Stimulated activated CD4-positive, alpha-beta T cell treated with anti-CD3 and anti-CD28 coated beads, Interleukin-15, amount 100 ng/mL, for 1 hour (primary cell): ENCODE measurements at places on chromosomes 16 and 17.

DNA sequence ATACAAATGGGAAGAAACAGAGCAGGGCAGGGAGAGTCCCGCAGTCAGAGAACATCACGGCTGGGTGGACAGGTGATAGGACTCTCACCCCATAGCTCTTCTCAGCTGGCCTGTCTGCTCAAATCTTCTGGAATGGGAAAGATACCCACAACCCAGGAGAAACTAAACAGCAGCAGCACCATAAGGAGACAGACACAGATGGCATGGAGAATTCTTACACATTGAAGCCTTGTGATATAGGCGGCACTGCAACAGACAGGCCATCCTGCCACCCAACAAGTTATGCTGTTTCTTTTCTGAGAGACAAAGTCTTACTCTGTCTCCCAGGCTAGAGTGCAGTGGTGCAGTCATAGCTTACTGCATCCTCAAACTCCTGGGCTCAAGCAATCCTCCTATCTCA lies 8.6 kb upstream of the ANKRD40CL start:
- no peak for DNase-seq

GRCh38 chr16:8928467-8928957 lies 35.2 kb downstream of the USP7 start:
- DNase-seq, result no peak

- DNase-seq, result no peak
These were observed 5.3 kb downstream of the GPS1 start for GRCh38 chr17:82056729-82057621.

GRCh38 chr16:75593308-75593707 lies 27.1 kb downstream of the GABARAPL2 start:
- DNase-seq, result no peak

DNA sequence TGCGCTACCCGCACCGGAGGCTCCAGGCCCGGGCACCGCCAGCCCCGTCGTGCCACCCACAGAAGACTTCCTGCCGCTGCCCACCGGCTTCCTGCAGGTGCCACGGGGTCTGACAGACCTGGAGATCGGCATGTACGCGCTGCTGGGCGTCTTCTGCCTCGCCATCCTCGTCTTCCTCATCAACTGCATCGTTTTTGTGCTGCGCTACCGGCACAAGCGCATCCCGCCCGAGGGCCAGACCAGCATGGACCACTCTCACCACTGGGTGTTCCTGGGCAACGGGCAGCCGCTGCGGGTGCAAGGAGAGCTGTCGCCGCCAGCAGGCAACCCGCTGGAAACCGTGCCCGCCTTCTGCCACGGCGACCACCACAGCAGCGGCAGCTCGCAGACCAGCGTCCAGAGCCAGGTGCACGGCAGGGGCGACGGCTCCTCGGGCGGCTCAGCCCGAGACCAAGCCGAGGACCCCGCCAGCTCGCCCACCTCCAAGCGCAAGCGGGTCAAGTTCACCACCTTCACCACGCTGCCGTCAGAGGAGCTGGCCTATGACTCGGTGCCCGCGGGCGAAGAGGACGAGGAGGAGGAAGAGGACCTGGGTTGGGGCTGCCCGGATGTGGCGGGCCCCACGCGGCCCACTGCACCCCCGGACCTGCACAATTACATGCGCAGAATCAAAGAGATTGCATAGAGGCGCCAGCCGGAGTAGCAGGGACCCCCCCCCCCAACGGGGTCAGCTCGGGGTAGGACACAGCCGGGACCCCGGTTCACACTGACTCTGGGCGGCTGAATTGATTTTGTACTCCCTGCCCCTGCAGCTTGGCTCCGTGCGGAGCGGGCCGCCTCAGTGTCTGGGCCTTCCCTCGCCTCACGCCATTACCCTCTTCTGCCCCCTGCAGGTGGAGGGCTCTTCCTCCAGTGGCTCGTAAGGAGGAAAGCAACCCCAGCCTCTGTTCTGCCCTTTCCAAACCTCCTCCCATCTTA lies 58.5 kb downstream of the TMEM132E start:
- DNase-seq, result peak; percentile 60

GRCh38 chr17:61849674-61850073 lies 13.7 kb downstream of the BRIP1 start:
- DNase-seq, result no peak

DNA sequence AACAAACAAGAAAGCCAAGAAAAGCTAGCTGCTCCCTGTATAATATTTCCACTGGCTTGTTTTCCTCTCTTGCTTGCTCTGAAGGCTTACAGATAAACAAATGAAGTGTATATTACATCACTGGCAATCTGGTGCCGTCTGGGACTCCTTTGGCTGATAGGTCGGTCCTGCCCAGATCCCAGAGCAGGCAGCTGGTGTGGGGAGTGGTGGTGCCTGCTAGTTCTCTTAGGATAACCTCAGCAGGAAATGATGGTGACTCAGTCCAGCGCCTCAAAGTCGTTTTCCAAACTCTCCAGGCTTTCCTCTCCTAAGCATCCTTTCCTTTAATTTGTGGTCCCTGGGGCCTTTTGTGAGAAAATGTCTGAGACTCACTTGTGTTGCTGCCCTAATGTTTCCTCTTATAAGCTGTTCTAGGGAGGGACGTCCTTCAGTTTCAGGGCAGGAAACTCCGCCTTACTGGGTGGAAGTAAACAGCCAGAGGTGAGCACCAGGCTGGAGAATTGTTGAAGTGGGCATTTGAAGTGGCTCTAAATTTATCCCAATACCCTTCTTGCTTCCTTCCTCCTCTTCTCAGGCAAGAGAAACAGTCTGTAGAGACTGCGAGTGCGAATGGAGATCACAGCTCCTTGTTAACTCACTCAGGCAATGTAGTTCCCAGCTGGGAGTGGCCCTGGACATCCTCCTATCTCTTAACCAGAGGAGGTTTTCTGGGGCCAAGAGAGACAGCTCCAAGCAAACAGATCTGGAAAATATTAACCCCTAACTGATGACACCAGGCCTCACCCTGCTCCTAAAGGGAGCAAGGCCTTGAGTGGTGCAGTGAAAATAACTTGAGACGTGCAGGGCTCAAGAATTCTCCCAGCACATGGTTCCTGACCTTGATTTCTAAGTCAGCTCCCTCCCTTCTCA lies 34.9 kb downstream of the CD300LF start:
- no peak for DNase-seq

DNA sequence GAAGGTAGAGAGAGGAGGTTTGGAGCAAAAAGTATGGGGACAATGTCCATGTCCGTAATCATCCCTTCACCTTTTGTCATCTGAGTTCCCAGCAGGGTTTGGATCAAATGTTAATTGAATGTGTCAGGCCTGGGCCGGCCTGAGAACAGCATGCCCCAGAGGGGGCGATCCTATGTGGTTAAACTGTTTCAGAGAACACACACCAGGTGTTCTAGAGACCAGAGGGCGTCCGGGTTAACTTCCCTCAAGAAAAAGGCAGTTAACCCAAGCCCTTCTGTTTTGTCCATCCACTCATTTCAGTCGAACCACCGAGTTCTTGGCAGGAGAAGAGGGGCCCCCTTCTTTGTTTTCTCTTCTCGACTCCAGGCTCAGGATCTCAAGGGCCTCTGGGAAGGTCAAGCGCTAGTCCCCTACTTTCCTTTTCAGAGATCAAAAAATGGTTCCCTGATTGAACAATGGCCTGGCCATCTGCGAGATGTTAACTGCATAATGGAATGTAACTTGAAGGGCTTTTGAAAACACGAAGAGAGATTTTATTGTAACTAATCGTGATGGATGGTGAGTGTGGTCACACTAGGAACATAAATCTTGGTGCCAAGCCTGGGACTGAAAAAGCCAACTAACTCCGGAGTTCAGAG lies 142.5 kb downstream of the IRX3 start:
- no peak for DNase-seq

GRCh38 chr17:82889496-82890338 lies 49.9 kb upstream of the ZNF750 start:
- no peak for DNase-seq

DNA sequence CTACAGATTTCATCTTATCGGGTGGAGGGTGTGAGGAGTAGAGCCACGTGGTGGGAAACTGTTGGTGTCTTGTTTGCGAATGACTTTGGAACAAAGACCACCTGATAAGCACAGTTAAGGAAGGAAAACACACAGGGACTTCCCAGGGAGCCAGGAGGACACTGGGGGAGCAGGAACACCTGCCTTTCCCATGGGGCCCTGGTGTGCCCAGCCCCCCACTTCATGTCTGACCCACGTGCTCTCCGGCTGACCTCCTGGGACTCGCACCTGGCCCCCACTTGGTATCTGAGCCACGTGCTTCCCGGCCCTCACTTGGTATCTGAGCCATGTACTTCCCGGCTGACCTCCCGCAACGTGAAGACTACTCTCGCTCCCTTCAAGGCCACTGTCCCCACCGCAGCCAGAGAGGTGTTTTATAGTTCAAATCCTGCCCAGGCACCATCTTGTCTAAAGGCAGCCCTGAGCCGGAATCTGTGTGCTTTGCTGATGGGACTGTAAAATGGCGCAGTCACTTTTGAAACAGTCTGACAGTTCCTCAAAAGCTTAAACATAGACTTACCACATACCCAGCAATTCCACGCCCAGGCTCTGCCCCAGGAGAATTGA lies 5.4 kb upstream of the CSNK1D start:
- DNase-seq, result no peak

GRCh38 chr17:67044016-67044772 lies at the start of gene CACNG1:
Gene CACNG1, plus strand, starts transcription at chr17:67044554. Its CDS starts 107 bp downstream, at chr17:67044661.
- DNase-seq, result no peak

DNA sequence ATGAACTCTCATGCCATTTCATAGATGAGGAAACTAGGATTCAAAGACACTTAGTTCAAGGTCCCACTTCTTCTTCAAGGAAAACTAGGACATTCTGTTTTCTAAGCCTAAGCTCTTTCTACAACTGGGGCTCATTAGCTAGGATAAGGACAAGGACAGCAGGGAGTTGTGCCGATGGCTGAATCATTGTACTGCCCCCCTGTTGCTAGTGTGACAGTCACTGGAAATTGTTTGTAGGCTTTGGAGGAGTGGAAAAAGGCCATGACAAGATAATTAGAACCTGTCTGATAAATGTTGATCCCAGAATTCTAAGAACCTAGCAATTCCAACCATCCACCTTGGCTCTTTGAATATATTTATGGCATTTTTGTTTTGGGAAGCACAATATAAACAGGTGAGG lies 445.7 kb downstream of the CDH8 start:
- no peak for DNase-seq

DNA sequence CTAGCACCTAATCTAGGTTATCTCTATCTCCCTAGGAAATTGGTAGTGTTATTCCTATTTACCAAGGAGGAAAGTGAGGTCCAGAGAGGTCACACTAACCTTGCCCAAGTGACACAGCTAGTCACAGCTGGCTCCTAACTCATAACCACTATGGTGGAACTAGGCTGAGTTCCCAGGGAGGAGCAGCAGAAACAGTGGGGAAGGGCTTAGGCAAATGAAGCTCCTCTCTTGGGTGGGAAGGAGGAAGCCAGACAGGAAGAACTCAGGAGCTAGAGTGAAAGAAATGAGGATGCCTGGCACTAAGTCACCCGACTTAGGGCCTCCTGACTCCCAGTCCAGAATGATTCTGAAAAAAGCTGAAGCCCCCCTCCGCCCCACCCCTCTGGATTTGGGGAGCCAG lies 34.5 kb downstream of the PSME3IP1 start:
- no peak for DNase-seq

DNA sequence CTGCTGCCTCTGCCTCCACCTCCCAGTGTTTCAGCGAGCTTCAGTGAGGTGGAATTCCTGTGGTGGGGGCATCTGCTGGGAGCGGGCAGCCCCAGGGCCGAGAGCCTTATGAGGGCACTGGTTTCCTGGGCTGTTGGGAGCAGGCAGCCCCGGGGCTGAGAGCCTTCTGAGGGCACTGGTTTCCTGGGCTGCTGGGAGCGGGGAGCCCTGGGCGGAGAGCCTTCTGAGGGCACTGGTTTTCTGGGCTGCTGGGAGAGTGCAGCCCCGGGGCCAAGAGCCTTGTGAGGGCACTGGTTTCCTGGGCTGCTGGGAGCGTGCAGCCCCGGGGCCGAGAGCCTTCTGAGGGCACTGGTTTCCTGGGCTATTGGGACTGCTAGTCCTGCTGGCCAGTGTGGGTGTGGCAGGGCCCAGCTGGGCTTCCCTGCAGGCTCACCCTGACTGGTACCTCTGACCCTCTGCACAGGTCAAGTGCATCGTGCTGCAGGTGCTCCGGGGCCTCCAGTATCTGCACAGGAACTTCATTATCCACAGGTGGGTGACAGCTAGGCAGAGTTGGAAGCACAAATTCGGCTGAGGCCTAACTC lies 5.6 kb downstream of the CDK10 start:
- DNase-seq, result no peak

- no peak for DNase-seq
These were observed 18.5 kb upstream of the CPD start for GRCh38 chr17:30360086-30360808.

GRCh38 chr17:51764387-51764971 lies 394.0 kb downstream of the CA10 start:
- peak; percentile 6 for DNase-seq

GRCh38 chr16:7571366-7571765 lies 238.7 kb downstream of the RBFOX1 start:
- DNase-seq, result no peak

DNA sequence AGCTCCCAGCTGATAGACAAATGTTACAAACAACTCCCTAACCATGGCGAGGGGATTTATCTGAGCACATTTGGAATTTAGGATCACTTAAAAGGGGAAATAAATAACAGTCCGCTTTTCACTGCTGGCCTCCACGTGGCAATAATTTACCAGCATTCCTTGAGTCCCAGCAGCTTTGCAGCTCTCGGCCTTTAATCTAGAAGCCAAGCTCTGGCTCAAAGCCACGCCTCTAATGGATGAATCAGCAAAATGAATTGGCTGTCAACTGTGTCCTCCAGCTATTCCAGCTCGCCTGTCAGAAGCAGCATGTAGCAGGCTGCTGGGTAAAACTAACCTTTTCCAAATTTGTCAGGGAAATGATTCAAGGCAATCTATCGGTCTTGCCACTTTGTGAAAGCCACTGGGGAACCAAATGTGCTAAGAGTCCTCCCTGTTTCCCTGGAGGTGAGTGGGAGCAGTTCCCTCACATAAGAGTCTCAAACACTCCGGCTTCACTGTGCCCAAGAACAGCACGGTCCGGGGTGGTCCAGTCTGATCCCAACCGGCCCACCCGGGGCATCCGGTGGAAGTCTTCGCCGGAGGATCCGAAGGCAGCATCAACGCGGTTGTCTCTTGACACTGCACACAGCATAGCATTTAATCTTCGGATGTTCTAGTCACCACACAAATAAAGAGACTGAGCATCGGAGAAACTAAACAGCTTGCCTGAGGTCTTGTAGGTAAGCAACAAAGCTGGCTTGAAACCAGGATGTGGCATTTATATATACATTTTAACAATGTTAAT lies 143.3 kb downstream of the PARN start:
- no peak for DNase-seq

- DNase-seq, result peak; percentile 46
These were observed 2.0 kb downstream of the TRIM47 start for GRCh38 chr17:75876190-75876937.
